NCI-H345 (cell line): ENCODE measurements at places on chromosomes 12 and 14.
A peak's percentile ranks its signal among the peaks of the same experiment; 100 is the strongest.

DNA sequence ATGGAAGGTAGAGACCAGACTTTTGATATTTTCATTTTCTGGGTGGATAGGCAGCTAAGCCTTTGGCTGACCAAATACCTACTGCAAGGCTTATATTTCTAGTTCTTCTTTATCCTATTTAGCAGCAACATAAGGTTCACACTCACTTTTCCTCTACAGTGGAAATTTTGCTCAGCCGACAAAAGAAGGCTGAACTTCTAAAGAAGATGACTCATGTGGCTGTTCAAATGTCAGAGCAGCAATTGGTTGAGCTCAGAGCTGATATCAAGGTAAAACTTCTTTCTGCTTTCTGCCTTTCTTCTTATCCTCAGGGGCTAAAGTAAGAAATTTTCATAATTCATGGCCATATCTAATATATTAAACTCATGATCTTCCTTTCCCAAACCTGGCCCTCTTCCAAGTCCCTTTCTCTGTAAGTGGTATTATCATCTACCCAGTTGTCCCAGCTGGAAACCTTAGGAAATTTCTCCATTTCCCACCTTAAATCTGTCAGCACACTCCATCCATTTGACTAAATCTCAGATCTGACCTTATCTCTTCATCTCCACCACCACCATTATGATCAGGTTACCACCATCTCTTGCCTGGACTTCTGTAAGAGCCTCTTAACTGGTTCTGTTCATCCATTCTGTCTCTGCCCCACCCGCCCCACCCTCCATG is 19.8 kb upstream of the KCNH3 start:
- no peak for DNase-seq

GRCh38 chr14:90424686-90425372 is 28.0 kb downstream of the CALM1 start:
- DNase-seq = no peak

DNA sequence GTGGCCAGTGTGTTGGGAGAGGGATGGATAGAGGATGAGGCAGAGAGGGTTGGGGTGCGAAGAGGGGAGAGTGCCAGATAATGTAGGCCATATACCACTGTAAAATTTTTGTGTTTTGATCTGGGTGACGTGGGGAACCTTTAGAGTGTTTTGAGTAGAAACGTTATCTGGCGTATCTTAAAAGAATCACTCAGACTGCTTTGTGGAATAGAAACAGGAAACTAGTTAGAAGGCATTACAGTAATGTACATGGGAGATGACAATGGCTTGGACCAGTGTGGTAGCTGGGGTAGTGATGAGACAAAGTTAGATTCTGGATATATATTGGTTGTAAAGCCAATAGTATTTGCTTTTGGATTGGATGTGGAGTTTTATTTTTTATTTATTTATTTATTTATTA is 20.6 kb downstream of the ATF1 start:
- DNase-seq = no peak

GRCh38 chr12:50948798-50949197 is 3.5 kb upstream of the HIGD1C start:
- no peak for DNase-seq

DNA sequence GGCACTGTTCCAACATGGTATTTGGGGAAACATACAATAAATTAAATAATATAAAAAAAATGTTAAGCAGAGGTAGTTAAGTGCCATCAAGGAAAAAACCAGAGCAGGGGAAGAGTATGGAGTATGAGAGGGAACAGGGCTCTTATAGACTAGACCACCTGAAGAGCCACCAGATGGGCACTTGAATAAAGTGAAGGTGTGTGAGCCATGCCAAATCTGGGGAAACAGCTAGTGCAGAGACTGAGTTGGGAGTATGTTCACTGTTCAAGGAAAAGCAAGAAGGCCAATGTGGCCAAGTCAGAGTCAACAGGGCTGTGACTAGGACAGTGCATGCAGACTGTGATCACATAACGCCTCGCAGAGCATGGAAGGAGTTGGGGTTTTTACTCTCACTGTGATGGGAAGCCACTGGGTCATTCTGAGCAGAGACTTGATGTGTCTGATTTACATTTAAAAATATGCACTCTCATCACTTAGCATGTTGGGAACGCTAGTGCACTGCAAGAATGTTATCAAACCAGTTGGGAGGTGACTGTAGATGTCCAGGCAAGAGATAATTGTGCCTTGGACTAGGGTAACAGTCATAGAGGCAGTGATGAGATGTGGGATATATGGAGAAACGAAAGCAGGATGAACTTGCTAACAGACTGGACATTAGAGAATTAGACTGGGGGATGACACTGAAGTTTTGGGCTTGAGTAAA is 25.6 kb downstream of the NDUFA12 start:
- DNase-seq = no peak

GRCh38 chr14:46279327-46279726 is 372.3 kb downstream of the RPL10L start:
- DNase-seq = no peak

DNA sequence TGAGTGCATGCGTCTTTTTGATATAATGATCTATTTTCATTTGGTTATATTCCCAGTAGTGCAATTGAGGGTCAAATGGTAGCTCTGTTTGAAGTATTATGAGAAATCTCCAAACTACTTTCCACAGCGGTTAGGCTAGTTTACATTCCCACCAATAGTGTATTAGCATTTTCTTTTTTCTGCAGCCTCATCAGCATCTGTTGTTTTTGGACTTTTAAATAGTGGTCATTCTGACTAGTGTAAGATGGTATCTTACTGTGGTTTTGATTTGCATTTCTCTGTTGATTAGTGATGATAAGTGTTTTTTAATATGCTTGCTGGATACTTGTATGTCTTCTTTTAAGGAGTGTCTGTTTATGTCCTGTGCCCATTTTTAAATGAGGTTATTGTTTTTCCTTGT is 3.7 kb upstream of the KLRC1 start:
- no peak for DNase-seq

DNA sequence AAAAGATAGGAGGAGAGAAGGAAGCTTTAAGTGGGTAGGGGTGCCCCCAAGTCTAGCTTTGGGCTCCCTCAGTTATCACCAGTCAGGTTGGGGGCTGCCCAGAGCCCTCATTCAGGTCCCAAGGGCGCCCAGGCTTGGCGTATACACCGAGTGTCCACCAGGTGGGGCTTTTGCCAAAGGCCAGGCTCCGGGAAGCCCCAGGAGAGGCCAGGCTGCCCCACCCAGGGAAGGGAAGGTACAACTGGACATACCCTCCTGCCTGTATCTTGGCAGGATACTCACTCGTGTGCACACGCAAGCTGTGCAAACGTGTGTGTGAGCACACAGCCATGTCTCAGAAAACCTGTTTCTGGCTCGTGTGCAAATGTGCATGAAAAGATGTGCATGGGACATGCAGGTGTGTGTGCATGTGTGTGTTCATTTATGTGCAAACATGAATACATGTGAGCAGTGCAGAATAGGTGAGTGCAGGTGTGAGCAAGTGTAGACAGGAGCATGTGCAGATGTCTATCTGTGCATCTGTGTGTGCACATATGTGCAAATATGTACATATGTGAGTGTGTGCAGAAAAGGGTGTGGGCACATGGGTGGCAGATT is 103.9 kb upstream of the MYL2 start:
- DNase-seq = peak; percentile 29
